ENCODE measurements at places on chromosomes 16 and 17.

- DNase-seq = no peak
Observed at GRCh38 chr16:457732-458400, 32.4 kb downstream of the RAB11FIP3 start.

DNA sequence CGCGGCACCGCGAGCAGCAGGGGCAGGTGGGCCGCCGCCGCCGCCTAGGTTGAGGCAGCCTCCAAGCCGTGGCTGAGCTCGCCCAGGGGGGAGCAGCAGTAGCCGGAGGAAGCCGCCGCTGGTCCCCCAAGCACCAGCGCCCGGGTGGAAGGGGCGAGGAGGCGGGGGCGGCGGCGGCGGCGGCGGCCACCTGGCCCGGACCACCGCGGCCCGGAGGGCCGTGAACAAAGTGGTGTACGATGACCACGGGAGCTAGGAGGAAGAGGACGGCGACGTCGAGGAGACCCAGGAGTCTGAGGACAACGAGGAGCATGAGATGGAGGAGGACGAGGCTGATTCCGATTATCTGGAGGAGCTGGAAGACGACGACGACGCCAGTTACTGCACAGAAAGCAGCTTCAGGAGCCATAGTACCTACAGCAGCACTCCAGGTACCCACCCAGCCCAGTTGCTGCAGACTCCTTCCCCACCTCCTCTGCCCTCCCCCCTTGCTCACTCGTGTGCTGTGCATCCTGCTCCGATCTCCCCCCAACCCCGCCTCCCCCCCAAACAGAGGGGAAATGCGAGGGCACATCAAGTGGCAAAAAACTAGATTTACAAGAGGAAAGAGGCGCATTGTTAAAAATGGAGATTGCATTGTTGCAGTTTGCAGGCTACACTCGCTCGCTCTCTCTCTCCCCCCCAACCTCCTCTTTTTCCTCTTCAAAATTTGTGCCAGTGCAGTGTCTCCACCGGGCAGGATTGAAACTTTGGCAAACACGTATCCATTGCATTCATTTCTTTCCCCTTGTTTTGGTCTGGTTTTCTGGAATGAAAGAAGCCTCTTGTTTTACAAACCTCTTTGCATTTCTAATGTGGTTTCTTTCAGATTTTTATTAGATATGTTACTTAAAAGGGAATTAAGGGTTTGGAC lies 41.8 kb upstream of the AMZ2 start:
- no peak for DNase-seq

DNA sequence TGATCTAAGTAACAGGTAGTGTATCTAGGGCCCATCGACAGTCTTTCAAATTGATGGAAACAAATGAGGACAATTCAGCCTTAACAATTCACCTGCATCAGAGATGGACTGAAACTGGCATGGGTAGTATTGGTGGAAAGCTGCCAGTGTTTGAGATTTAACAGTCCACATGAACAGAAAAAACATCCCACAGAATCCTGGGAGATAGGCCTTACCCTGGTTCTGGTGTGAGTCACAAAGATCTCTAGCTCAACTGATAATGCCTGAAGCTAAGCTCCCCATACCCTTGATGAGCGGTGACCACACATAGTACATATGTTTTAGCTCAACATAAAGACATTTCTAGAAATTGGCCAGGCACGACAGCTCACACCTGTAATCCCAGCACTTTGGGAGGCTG lies 21.9 kb downstream of the CRK start:
- no peak for DNase-seq

- no peak for DNase-seq
Observed at GRCh38 chr17:27226611-27227230, 67.2 kb upstream of the WSB1 start.

GRCh38 chr17:78779850-78780249 lies 2.2 kb downstream of the CYTH1 start:
- DNase-seq = no peak

GRCh38 chr16:86862595-86863280 lies 284.4 kb downstream of the FOXL1 start:
- no peak for DNase-seq

DNA sequence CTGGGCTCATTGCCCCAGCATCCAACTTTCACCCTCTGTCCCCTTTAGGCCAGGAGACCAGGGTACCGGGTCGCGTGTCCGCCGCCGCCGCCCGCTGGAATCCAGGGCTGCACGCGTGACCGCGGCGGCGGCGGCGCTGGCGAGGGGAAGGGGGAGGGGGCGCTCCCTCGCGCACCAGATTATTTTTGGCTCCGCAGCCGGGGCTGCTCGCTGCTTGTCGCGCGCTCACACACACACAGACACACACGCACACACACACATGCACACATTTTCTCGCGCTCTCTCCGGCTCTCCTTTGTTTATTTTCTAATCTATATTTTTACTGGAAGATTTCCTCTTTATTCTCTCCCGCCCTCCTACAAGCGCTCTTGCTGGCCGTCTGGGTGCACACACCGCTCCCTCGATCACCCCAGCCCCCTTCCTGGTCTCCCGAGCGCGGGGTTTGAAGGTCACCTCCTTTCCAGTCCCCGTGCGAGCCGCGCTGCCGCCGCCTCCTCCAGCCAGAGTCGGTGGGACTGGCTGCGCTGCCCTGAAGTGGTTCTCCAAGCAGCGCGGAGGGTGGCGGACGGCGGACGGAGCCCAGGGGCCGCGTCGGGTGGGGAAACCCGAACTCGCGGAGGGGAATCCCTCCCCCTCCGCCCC lies 921.4 kb upstream of the EEF2KMT start:
- DNase-seq = no peak

DNA sequence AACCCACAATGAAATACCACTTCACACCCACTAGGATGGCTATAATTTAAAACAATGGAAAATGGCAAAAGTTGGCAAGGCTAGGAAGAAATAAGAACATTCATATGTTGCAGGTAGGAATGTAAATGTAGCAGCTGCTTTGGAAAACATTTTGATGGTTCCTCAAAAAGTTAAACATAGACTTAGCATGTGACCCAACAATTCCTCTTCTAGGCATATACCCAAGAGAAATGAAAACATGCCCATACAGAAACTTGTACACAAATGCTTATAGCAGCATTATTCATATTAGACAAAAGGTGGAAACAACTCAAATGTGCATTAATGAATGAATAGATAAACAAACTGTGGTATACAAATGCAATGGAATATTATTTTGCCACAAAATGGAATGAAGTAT lies 36.1 kb downstream of the MEOX1 start:
- no peak for DNase-seq

DNA sequence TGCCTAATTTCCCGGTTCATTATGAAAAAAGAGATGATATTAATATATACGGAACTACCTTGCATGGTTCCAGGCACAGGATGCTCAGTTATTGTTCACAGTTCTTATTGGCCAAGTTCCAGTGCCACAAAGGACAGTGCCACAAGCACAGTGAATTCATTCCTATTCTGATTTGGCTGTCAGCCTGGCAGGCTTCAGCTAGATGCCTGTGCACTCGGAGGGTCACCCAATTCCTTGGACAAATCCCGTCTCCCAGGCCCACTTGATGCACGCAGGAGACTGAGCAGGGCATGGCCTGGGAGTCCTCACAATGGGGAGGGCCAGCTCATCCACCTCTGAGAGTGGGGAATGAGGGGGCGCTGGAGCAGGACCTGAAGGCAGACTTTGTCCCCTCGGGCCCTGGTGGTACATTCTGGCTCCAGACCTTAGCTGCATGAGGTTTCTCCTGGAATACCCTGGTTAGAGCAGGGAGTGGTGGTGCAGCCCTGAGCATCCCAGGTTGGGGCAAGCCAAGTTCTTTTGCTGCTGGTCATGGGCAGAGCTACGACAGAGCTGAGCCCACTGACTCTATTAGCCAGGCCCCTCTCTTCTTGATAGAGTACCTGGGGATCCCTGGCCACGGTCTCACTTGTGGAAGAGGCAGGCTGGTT lies 41.4 kb downstream of the MIS12 start:
- no peak for DNase-seq

DNA sequence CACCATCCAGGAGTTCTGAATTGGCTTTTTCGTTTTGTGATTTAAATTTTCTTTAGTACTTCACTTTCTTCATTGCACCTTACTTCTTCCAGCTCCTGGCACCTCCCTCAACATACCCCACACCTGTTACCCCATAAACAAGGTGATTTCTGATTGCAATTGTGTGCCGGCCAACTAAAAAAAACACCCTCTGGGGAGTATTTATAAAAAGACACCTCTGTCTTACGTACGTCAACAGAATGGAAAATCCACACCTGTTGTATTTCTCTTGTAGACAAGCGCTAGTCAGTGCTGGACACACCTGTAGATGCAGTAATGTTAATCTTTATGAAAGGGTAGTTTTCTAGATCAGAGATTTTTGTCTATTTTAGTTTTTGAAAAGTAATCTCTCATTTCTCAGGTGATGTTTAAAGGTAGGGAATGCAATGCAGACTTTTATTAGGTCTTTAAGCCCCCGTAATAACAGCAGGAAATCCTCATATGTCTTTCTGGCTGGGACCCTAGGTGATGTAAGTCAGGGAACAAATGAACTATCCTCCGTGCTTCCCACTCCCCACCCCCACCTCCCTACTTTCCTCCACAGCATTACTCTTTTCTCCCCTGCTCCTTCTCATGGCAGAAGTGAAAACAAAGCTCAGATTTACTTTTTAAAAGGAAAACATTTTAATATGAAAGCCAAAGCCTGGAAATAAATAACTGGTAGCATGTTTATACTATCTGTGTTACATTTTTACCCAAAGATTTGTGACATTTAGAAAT lies 4.2 kb downstream of the MSI2 start:
- DNase-seq = no peak

GRCh38 chr17:44779211-44780025 lies 20.6 kb downstream of the ADAM11 start:
- peak; percentile 84 for DNase-seq

DNA sequence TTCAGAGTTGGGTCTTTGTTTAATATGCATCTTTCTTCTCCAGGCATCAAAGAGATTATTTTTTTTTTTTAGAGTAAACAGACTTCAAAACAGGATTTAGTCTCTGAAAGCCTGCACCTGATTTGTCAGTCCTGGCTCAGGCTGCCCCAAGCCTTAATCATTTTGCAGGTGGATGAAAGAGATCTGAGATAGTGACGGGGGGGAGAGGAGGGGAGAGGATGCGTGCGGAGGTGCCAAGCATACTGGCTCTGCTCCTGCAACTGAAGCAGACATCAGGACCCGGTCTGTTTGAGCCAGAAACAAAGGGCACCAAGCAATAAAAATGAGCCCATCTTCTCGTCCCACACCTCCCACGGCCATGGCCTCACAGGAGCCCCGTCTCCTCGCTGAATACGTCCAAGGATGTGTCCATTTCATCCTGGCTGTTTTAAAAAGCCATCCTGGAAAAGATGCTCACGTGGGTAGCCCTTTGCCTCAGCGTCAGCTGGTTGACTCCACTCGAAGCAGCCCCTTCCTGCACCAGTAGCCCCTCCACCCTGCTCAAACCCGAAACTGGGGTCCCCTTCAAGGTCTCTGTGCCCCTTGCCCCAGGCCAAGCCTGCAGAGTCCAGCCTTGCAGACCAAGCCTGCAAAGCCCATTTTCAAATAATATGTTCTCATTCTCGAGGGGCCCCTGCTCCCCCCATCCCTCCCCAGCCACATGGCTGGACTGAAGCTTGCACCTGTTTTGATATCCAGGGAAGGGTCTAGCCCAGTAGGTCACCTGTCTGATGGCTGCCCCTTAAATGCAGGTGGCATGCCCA lies 84.8 kb upstream of the TNRC6C start:
- DNase-seq = no peak

- no peak for DNase-seq
Observed at GRCh38 chr17:79295307-79295706, 220.7 kb downstream of the ENGASE start.

DNA sequence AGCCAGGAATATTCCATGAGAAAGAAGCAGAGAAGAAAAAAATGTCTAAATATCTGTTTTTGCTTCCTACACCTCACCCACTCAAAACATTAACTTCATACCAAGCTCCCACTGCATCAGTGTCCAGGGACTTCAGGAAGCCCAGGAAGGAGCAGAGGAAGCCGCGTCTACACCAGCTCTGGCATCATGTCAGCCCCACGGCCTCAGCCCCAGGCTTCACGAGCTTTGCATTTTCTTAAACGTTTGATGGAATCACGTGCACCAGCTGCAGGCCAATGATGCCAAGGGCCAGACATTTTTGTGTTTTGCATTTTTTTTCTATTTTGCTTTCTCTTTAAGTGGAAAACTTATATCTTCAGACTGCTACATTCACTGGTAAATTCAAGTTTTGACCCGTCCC lies 48.6 kb downstream of the CDRT4 start:
- no peak for DNase-seq

GRCh38 chr17:76635659-76636360 lies 7.7 kb downstream of the ST6GALNAC1 start:
- DNase-seq = no peak

DNA sequence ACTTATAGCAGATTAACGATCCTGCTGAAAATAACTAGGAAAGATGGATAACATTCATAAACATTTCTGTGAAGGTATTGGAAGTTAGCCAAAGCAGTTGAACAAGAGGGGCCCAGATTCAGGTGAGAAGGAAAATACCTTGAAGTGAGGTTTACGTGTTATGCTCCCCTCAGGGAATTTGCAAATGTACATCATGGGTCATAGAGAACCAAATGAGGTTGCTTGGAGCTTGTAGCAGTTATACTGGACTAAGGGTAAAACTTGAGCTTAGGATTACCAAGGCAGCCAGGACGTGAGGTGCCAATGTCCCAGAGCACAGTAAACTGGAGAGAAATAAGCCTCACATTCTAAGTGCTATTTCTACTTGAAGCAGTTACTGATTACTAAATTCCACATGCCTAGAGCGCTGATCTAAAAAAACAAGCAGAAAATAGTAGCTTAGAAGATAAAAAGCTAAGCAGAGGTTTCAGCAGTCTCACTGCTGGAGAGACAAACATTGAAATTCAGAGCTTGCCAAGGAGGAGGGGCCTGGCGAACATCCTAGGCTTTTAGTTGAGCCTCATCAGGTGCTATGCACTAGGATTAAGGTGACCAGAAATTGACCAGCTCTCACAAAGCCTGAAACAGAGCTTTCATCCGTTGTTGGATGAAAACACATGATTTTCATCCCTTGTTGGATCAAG lies 136.7 kb upstream of the FAM20A start:
- DNase-seq = no peak

- no peak for DNase-seq
Observed at GRCh38 chr16:15950869-15951268, 1.5 kb downstream of the ABCC1 start.

GRCh38 chr17:35743626-35744328 lies 9.3 kb downstream of the GAS2L2 start:
- DNase-seq = no peak

- DNase-seq = no peak
Observed at GRCh38 chr16:86541560-86541959, 13.5 kb downstream of the MTHFSD start.
